Endodermal cell (in vitro differentiated cells): ENCODE measurements at places on chromosomes 2 and 18. TPM values are rescaled to one million over a fixed set of nuclear protein-coding genes. Genes with fewer than 3 reads are reported as not detected.

DNA sequence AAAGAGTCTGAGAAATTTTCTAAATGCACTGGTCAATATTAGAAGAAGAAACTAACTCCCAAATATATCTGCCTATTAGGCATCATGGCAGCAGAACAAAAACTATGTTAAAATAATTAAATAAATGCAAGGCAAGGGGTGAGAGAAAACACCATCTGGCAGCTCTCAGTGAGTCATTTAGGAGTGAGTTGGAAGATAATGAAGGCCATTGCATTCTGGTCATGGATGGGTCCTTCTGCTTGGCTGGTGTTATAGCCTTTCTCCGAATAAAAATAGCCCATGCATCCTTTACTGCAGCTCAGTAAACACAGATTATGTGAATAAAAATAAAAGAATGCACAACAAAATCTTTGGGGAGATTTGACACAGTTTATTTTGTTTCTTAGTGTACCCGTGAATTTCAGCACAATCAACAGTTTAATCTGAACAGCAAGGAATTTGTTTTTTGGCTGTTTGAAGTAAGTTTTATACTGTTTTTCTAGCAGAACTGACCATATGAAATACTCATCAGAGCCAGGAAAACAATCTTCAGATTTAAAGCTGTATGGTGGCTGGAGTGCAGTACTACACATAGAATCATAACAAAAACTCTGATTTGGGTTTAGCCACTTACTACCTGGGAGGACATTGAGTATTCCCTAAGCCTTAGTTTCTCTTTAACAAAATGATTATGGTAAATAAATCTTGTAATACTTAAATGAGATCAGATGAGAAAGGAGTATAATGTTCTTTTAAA, 225.1 kb upstream of the ITGA4 start:
- no peak overlapping the region for H3K4me3 ChIP-seq
- no peak for DNase-seq
- H3K27ac ChIP-seq, result no peak overlapping the region
- no peaks in the 10 kb centered on the region for H3K27me3 ChIP-seq
- H3K36me3 ChIP-seq, result no peaks in the 10 kb centered on the region

GRCh38 chr2:227886149-227886548, 14.7 kb downstream of the DAW1 start:
- no peak overlapping the region for H3K27ac ChIP-seq
- H3K36me3 ChIP-seq, result no peaks in the 10 kb centered on the region
- no peak for DNase-seq

GRCh38 chr2:200483729-200484198, 26.1 kb downstream of the KCTD18 start:
- DNase-seq, result peak; percentile 94
- peaks cover 7% of the 10 kb centered on the region for H3K4me1 ChIP-seq
- H3K4me3 ChIP-seq, result no peak overlapping the region
- H3K27me3 ChIP-seq, result no peaks in the 10 kb centered on the region
- no peak overlapping the region for H3K27ac ChIP-seq

- H3K36me3 ChIP-seq, result no peaks in the 10 kb centered on the region
- DNase-seq, result no peak
- no peaks in the 10 kb centered on the region for H3K4me1 ChIP-seq
- no peaks in the 10 kb centered on the region for H3K27me3 ChIP-seq
- no peak overlapping the region for H3K4me3 ChIP-seq
Measured at GRCh38 chr2:58715344-58715743, 474.2 kb upstream of the FANCL start.

GRCh38 chr2:81549646-81550045, 1245.1 kb upstream of the LRRTM1 start:
- H3K36me3 ChIP-seq, result no peaks in the 10 kb centered on the region
- no peak for DNase-seq
- H3K27me3 ChIP-seq, result no peaks in the 10 kb centered on the region
- no peak overlapping the region for H3K4me3 ChIP-seq

GRCh38 chr18:35049111-35050027, 8.2 kb downstream of the MAPRE2 start:
- H3K4me1 ChIP-seq, result no peaks in the 10 kb centered on the region
- no peak overlapping the region for H3K27ac ChIP-seq
- DNase-seq, result no peak
- no peaks in the 10 kb centered on the region for H3K27me3 ChIP-seq
- no peaks in the 10 kb centered on the region for H3K36me3 ChIP-seq

DNA sequence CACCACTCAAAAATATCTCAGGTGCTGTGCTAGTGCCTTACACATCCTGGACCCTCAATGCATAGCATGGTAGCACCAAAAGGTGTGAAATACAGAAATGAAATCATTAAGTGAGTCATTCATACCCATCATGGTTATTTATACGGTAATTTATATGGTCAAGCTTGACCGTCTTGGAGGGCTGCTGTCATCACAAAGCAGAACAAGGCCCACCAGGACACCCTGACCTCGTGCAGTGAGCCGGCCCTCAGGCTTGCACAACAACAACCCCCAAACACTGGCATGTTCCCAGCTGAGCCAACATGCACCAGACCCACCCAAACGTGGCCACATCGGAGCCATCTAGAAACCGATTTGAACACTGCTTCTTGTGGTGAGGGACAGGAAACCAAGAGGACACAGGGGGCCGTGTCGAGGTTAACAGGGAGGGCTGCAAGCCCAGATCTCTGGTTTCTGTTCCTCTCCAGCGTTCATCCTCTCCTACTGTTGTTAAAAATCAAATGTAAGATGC, 378.5 kb upstream of the ID2 start:
- no peaks in the 10 kb centered on the region for H3K27me3 ChIP-seq
- H3K27ac ChIP-seq, result no peak overlapping the region
- H3K4me1 ChIP-seq, result peaks cover 5% of the 10 kb centered on the region
- H3K36me3 ChIP-seq, result no peaks in the 10 kb centered on the region
- H3K4me3 ChIP-seq, result no peak overlapping the region
- no peak for DNase-seq

- no peaks in the 10 kb centered on the region for H3K27me3 ChIP-seq
- no peak overlapping the region for H3K4me3 ChIP-seq
- DNase-seq, result no peak
- H3K27ac ChIP-seq, result no peak overlapping the region
Measured at GRCh38 chr2:126288362-126288761, 367.6 kb upstream of the GYPC start.

DNA sequence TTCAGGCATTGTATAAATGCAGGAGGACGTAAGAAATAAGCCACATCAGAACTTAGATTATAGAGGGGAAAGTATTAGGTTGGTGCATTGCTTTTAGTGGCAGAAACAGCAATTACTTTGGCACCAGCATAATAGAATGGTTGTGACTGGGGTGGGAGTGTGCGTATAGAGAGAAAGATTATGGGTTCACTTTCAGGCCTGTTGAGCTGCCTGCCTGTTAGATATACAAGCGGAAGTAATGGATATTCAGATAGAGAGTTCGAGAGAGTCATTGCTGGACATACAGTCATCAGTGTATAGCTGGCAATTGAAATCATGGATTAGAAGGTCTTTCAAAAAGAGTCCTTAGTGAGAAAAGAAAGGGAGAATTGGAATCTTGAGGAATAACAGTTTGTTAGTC, 139.2 kb upstream of the MYO3B start:
- H3K4me3 ChIP-seq, result no peak overlapping the region
- no peaks in the 10 kb centered on the region for H3K27me3 ChIP-seq
- no peaks in the 10 kb centered on the region for H3K4me1 ChIP-seq
- H3K27ac ChIP-seq, result no peak overlapping the region

- no peak overlapping the region for H3K4me3 ChIP-seq
- no peak for DNase-seq
- no peak overlapping the region for H3K27ac ChIP-seq
- H3K4me1 ChIP-seq, result peaks cover 8% of the 10 kb centered on the region
Measured at GRCh38 chr18:11989174-11989573, 7.9 kb downstream of the IMPA2 start.

DNA sequence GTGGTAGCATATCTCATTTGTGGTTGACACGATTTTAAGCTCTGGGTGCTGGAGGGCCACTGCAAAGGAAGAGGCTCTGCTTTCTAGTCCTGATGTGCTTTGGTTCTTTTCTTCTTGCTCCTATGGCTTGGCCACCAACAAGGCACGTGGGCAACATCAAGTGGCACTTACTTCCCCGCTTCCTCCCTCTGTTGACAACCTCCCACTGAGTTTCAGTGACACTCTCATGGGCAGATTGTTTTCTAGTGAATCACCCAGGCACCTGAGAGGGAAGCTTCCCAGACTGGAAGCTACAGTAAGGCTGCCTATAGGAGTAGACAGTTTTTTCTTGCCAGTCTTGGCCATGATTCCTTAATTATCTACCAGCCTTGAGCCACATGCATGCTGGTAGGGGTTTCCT, 89.0 kb downstream of the NBAS start:
- H3K4me1 ChIP-seq, result no peaks in the 10 kb centered on the region
- H3K27me3 ChIP-seq, result no peaks in the 10 kb centered on the region
- DNase-seq, result peak; percentile 50
- H3K4me3 ChIP-seq, result no peak overlapping the region

DNA sequence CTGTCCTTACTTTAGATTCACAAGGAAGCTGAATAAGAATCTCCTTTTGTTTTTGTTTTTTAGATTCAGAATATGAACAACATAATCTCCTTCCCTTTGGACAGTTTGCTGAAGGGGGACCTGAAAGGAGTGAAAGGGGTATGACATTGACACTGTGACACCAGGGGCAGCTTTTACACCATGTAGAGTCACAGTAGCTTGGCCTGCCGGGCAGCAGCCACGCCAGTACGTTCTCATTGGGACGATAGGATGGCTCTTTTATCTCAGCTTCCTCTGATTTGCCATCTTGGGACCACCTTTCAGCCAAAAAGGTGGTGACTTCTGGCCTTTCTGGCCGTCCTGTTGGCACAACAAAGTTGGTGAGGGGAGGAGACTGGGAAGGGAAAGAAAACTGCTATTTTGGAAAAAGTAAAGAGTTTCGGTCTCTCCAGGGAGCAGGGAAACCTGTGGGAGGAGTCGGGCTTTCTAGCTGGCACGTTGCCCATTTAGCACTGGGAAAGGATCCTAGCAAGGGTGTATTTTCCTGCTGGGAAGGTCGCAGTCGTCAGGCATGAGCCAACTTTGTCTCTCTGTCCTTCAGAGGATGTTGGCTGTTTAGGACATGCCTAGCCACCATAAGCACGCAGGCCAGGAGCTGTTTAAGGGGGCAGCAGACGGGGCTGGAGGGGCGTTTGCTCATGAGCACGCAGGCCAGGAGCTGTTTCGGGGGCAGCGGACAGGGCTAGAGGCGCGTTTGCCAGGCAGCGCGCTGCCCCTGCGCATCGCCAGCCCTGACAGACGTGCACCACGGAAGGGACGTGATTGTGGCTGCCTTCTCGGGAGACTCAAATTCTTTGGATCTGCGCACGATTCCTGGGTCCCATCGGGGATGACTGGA, 104.6 kb downstream of the ITGB1BP1 start:
- H3K4me1 ChIP-seq, result no peaks in the 10 kb centered on the region
- no peak for DNase-seq
- no peak overlapping the region for H3K4me3 ChIP-seq
- no peaks in the 10 kb centered on the region for H3K36me3 ChIP-seq

DNA sequence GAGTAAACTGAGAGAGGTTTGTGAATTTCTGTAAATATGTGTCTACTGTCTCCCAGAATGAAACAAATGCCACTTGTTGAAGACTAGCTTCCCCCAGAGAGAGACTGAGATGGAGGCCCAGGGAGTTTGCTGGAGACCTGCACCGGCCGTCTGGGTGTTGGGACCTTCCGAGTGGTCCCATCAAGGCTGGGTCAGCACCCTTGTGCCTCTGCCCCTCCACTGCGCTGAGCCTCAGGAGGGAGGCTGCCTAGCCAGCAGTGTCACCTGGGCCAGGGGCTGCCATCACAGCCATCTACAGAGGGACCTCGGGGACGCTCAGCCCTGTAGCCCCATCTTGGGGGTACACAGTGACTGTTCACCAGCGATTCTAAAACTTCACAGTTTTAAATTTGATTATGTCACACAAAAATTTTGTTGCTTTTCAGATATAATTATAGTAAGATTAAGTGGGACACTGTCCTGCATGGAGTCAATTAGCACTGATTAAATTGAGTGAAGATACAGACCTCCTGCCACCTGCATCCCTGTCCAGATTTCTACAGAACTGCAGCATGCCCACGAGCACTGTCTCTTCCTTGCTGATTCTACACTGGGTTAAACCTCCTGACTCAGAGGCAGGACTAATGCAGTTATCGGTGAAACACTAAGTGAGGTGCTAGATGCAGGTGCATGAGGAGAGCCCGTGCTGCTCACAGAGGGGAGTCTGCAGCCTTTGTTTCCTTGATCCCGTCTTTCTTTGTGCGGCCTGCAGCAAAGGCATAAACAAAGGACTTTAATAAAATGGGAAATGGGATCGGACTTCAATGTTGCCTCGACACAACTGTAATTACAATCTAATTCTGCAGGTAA, 50.5 kb downstream of the TMEM18 start:
- peak; percentile 39 for DNase-seq
- H3K36me3 ChIP-seq, result no peaks in the 10 kb centered on the region
- no peak overlapping the region for H3K4me3 ChIP-seq
- H3K4me1 ChIP-seq, result no peaks in the 10 kb centered on the region
- no peak overlapping the region for H3K27ac ChIP-seq

DNA sequence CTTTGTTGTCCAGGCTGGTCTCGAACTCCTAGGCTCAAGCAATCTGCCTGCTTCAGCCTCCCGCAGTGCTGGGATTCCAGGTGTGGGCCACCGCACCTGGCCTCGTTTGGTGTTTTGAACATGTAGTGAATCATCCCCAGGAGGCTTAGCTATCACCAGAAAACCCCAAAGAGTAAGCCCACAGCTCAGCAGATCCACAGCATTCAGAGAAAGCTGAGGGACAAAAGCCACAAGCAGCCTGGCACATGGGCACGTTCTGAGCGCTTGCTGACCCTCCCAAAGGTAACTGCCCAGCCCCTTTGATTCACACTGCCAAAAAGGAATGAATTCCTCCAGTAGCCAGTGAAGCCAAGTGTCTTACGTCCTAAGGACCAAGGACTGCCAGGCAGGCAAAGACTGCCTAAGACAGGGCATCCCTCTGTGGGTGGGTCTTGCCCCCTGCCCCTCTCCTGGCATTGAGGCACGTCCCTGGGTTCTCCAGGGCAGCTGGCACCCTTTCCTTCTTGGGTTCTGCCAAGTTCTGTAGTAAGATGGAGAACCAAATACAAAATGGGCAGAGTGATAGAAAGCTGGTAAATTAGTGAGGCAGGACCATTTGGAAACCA, 31.7 kb downstream of the MBP start:
- no peak overlapping the region for H3K4me3 ChIP-seq
- no peaks in the 10 kb centered on the region for H3K27me3 ChIP-seq
- no peak overlapping the region for H3K27ac ChIP-seq
- H3K36me3 ChIP-seq, result no peaks in the 10 kb centered on the region

GRCh38 chr2:18436503-18437005, 123.9 kb downstream of the RDH14 start:
- no peak overlapping the region for H3K27ac ChIP-seq
- no peaks in the 10 kb centered on the region for H3K4me1 ChIP-seq
- H3K4me3 ChIP-seq, result no peak overlapping the region
- no peak for DNase-seq
- H3K27me3 ChIP-seq, result no peaks in the 10 kb centered on the region
- no peaks in the 10 kb centered on the region for H3K36me3 ChIP-seq

Gene MOGAT1
- total RNA-seq, result 0.38 TPM in 1 of 3 replicates, not detected in the others

Gene VWC2L
- total RNA-seq, result not detected in 3 replicates

Gene ZNF532
- total RNA-seq, result 138 to 151 TPM (median 141 TPM) in 3 replicates

Gene LIPG
- total RNA-seq, result 5.0 and 6.7 TPM in 2 replicates

Gene PTRHD1
- 28.3 to 38.2 TPM (median 33.4 TPM) in 3 replicates for total RNA-seq

Gene MTCL1
- 26.0 and 32.2 TPM in 2 replicates for total RNA-seq

Gene PROM2
- 2.2 and 2.3 TPM in 2 replicates for total RNA-seq

Gene CCDC138
- total RNA-seq, result 18.4 to 30.7 TPM (median 30.2 TPM) in 3 replicates

Gene FBXO11
- 77.1 and 84.5 TPM in 2 replicates for total RNA-seq

Gene ALK
- 0.45 and 0.46 TPM in 2 replicates for total RNA-seq

Gene AFF3
- 0.42 to 0.62 TPM (median 0.57 TPM) in 3 replicates for total RNA-seq

Gene RND3
- total RNA-seq, result 1.3 to 8.4 TPM (median 2.6 TPM) in 3 replicates

Gene CDH20
- total RNA-seq, result 0.11 to 0.16 TPM in 2 of 3 replicates, not detected in the other

Gene ERBB4
- 154 to 486 TPM (median 166 TPM) in 3 replicates for total RNA-seq
